ENCODE measurements at places on chromosomes 1 and 21. TPM values are rescaled to one million over a fixed set of nuclear protein-coding genes. Genes with fewer than 3 reads are reported as not detected.

DNA sequence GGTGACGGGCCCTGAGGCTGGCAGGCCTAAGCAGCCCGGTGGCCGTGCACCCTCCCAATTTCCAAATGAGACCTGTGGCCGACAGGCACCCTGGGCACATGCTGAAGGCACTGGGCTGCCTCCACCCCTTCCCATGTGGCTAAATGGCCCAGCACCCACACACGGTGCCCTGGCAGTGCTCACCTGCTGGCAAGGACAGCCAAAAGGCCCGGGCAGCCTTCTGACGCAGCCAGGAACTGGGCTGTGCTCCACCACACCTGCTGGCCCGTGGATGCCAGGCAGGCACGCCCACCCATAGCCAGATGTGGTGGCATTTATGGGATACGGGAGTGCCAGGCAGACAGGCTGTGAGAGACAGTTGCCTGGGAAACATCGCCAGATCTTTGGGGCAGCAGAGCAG, 4.0 kb upstream of the FAAP20 start:
- DNase-seq = no peak

DNA sequence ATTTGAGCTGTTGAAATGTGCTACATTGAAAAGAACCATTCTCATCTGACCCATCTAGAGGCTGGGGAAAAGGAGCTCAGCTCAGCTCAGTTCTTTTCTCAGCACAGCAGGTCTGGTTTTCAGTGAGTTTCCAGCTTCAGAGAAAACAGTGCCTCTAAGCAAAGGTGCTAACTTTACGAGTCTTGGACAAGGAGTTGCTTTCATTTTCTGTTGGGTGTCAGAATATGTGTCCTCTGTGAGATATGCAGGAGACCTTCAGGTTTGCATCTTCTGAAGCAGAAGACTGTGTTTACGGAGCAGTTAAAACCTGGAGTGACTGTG, 321.3 kb upstream of the USP24 start:
- DNase-seq = peak; percentile 42

- no peak for DNase-seq
Observed at GRCh38 chr1:170150016-170150415, 4.3 kb downstream of the NTMT2 start.

DNA sequence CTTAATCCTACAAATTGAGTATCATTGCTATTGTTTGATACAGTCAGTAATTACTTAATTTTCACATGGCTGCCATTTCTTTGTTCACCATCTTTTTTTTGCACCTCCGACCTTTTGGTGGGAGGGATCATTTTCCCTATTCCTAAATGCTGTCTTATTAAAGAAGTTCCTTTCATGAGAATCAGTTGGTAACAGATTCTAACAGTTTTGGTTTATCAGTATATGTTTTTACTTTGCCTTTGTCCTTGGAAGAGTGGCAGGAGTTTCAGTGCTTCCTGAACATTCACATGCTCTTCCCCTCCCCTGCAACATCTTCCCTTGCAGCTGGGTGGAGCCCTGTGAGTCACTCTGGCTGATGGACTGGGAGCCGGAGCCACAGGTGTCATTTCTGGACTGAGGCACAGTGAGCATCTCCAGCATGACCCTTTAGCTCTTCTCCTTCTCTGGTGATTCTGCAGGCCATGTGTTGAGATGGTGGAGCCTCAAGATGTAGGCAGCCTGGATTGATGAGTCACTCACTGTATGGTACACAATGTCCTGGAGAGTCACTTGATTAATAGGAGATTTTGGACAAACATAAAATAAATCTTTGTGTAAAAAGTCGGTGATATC, 217.7 kb downstream of the URB2 start:
- DNase-seq = peak; percentile 51

DNA sequence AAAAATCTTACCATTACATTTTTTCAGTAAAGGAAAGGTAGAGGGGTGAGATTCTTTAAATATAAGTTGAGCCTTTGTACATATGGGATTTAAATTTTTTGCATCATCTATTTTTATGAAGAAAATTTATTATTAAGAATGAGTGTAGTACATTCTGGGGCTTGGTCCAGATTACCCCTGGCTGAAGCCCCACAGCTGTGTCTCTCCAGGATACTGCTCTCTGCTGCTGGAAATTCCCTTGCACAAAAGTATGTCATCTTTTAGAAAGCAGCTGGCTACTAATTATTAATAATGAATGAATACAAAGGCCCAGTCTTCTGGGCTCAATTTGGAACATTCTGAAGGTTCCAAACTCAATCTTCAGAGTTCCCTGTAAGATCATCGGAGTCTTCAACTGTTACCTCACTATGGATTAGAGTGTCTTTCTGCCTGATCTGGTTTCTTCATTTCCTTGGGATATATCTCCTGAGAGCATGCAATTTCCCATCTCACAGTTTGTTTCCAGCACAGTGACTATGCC, 428.6 kb upstream of the BRINP3 start:
- DNase-seq = no peak

PPIAL4G gene
- polyA plus RNA-seq = 0.04 TPM

DNA sequence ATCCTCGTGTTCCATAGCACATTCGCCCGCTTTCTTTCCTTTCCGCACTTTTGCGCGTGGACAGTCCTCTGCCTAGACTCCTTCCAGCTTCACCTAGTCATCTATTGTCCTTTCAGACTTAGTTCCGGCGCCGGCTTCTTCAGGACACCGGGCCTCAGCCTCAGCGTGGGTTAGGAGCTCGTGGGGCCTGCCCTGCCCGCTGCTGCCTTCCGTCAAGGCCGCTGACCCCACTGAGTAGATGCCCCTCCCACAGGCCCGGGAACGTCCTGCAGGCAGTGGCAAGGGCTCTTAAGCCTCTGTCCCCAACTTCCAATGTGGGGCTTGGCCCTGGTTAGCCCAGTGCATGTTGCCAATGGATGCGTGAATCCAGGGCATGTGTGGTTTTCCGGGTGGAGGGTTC, 11.4 kb downstream of the DMRTB1 start:
- DNase-seq = no peak

GRCh38 chr1:245663841-245664240, 509.1 kb downstream of the KIF26B start:
- no peak for DNase-seq

DNA sequence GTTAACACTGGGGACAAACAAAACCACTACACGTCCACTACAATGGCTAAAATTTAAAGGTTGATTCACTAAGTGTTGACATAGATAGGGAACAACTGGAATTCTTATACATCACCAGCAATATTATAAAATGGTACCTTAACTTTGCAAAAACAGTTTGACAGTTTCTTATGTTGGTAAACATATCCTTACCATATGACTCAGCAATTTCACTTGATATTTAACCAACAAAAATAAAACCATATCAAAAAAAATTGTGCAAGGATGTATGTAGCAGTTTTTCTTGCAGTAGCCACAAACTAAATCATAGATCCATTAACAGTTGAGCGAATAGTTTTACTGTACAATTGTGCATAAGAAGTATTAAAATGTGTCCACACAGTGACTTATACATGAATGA, 5.3 kb upstream of the HSPA13 start:
- DNase-seq = no peak

SDE2 gene
- polyA plus RNA-seq = 16.8 TPM

GRCh38 chr21:46459024-46459355, 299 bp downstream of the DIP2A start:
- DNase-seq = no peak

CD52 gene
- 42.5 TPM for polyA plus RNA-seq

DNA sequence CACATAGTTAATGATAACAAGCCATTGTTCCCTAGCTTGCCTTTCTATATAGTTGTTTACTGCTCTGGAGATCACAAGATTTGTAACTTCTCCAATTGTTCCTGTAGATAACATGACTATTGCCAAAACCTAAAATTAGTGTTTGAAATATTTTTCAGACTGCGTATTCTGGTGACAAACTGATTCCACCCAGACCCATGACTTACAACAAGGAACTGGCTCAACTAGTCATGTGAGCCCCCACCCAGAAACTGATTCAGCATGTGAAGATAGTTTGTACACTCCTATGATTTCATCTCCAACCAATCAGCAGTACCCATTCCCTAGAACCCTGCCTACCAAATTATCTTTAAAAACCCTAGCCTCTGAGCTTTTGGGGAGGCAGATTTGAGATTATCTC, 131.4 kb upstream of the BCL9 start:
- no peak for DNase-seq

DNA sequence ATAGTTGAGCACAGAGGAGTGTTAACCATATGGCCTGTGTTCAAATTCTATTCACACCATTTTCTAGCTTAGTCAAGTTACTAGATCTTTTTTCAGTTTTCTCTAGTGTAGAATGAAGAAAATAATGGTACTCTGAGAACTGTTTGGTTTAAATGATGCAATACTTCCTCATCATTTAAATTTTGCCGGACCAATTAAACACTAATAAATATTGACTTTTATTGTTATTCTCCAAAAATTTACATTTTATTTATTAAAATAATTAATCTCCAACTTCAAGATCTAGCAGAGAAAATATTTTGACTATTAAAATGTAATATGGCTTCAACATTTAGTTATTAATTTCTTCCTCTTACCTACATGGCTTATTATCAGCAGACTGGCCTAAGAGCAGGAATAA, 123.1 kb downstream of the OLFM3 start:
- DNase-seq = no peak

DNA sequence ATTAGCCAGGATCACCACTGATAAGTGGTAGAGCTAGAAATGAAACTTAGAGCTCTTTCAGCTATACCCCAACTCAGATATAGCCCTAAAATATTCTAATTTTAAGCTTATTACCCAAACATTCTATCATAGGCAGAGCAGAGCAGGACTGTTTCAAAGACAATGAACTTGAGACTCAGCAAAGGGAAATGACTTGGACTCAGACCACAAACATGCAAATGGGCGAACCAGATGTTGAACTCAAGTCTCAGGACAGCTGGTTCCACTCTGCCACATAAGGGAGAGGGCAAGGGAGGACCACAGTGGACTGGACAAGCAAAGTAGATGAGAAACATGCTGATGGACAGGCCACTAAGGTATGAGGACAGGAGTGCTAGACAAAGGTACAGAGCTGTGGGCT, 315.3 kb downstream of the OMA1 start:
- DNase-seq = no peak

CCDC30 gene
- 0.81 TPM for polyA plus RNA-seq

DDI2 gene
- polyA plus RNA-seq = 4.3 TPM

CCDC181 gene
- polyA plus RNA-seq = 0.25 TPM

ANKRD34A gene
- 0.31 TPM for polyA plus RNA-seq

MIGA1 gene
- 2.0 TPM for polyA plus RNA-seq

- DNase-seq = no peak
Observed at GRCh38 chr21:29394051-29394450, 95.3 kb downstream of the BACH1 start.

PIK3C2B gene
- polyA plus RNA-seq = 11.2 TPM

ANGPTL3 gene
- polyA plus RNA-seq = 19.5 TPM

CR2 gene
- polyA plus RNA-seq = 12.0 TPM

CRP gene
- polyA plus RNA-seq = not detected

DNA sequence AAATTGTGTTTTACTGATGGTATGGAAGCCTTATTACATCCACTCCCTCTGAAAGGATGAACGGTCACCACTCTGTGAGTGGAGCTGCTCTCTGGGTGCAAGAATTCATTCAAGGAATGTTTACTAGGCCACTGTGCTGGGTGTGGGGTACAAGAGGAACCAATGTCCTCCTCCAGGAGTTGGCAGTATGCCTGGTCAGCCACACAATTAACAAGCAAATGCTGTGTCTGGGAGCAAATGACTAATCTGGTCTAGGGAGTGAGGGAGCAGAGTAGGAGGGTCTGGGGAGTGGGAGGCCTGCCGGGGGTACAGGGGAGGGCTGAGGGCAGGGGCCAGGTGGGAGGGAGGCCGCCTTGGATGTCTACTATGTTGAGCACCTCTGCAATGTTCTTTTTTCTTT, 27.2 kb upstream of the TDRD10 start:
- no peak for DNase-seq

GRCh38 chr1:174657893-174658292, 210.1 kb downstream of the GPR52 start:
- no peak for DNase-seq

DNA sequence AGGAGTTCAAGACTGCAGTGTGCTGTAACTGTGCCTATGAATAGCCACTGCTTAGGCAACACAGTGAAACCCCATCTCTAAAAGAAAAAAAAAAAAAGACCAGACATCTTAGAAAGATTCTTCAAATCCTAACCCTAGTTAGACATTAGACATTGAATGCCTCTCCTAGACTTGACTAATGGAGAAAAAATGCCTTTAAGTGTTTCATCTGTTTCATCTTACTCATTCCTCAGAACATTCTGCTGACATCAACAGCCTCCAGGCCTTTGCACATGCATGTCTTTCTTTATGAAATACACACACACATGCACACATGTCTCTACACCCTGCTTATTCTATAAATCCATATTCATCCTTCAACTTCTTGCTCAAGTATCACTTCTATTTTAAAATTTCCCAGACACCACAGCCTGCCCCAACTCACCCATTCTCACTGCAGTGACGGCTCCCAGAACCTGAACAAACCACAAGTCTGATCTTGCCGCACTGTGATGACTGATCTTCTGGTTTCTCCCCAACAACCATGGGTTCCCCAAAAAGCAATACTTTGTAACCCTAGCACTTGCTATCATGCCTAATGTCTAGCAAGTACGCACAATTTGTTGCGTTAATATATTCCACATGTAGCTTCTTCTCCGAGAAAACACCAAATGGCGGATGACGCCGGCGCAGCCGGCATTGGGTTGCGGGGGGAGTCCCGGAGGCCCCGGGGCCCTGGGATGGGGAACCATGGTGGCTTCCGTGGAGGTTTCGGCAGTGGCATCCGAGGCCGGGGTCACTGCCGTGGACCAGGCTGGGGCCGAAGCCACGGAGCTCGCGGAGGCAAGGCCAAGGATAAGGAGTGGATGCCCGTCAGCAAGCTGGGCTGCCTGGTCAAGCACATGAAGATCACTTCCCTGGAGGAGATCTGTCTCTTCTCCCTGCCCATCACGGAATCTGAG, 37.4 kb downstream of the LRRC52 start:
- no peak for DNase-seq

NR1I3 gene
- polyA plus RNA-seq = 0.28 TPM

- no peak for DNase-seq
Observed at GRCh38 chr1:245008761-245009160, 144.4 kb upstream of the HNRNPU start.

ELOVL1 gene
- polyA plus RNA-seq = 60.6 TPM

Data from small intestine (tissue), 16 donors.